ENCODE measurements at places on chromosomes 3 and 15.

DNA sequence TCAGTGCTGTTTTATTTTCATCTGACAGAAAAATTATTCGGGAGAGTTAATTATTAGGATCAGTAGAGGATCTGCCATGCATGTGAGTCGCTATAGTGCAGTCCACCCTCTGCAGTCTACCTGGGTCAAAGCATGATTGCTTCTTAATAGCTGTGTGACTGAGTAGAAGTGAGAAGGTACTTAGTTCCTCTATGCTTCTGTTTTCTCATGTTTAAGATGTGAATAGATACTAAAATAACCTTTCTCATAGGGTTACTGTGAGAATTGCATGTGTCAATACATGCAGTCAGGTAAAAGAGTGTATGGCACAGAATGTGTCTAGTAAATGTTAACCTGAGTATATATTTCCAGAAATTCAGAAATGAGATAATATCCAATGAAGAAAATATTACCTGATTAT lies 435.7 kb downstream of the NAALADL2 start:
- no peak for DNase-seq

DNA sequence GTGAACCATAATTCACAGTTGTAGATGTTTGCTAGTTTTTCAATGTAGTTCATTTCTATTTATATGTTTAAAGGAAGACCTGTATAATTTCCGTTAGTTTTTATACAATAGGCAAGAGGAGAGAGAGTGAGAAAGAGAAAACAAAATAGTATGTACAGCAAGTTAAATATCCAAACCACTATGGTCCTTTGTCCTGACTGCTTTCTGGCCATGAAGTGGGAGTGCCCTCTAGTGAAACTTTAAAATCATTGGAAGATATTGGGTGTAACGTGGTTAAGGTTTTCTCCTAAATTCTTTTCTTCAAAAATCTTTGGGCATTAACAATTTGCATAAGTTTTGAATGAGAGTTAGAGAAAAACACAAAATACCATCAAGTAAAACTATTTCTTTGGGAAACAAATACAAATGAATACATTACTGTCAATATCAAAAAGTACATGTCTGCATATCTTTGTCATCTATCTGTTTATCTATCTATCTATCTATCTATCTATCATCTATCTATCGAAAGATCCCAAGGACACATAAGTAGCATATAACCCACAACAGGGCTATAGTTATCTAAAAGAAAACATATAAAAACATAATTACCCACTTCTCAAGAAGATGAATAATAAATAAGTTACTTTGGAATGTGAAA lies 534.6 kb upstream of the ATP11B start:
- no peak for DNase-seq

- DNase-seq, result no peak
Measured at GRCh38 chr3:114649331-114649730, 355.5 kb downstream of the TIGIT start.

GRCh38 chr3:193357291-193357690 lies 21.3 kb downstream of the ATP13A5 start:
- no peak for DNase-seq

GRCh38 chr3:172447611-172448579 lies at the start of gene GHSR:
TSS of gene GHSR (minus strand) at chr3:172448456. CDS start at chr3:172448413, 43 bp downstream.
- DNase-seq, result no peak

- no peak for DNase-seq
Measured at GRCh38 chr15:94778840-94779239, 547.5 kb downstream of the MCTP2 start.

GRCh38 chr3:152444029-152444641 lies 175.4 kb downstream of the MBNL1 start:
- no peak for DNase-seq

- DNase-seq, result no peak
Measured at GRCh38 chr3:123449102-123449996, 459 bp upstream of the ADCY5 start.

GRCh38 chr3:124594581-124594980 lies 135.7 kb upstream of the UMPS start:
- no peak for DNase-seq

DNA sequence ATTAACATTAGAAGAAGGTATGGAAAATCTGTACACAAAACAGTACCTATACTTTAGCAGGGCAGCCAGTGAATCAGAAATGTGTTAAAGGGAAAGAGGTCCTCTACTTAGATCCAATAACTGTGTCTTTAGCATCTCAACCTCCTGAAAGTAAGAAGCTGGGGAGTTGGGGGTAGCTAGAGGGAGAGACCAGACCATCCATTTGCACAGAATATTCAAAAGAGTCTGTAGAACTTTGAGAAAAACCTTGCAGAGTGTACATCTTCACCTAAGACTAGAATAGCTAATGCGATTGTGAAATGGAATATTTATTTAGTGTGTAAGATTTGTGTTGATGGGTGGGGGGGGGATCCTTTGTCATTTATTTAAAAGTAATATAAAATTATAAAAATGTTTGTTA lies 124.8 kb downstream of the RBPMS2 start:
- DNase-seq, result no peak

DNA sequence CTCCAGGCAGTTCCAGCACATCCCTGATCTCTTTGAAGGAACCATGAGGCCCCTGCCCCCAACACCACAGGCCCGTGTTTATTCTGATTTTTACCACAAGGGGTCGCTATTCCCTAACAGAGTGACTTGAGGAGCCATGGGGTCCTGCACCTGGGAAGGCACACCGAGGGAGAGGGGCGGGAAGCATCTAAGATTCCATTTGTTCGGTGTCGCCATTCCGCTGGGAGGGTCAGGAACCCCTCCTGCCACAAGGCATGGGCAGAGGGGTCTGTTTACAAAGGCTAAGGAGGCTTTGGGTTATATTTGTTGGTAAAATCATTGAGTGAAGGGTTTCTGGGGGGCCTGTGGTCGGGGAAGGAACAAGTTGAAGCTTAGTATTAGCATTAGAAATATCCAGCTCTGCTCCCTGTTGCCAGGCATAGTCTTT lies 77.1 kb downstream of the WDR76 start:
- peak; percentile 24 for DNase-seq

GRCh38 chr15:45529613-45530012 lies 7.1 kb upstream of the SLC30A4 start:
- DNase-seq, result no peak

GRCh38 chr15:95864467-95864886 lies 466.0 kb upstream of the NR2F2 start:
- DNase-seq, result no peak

GRCh38 chr15:66170042-66170441 lies 83.5 kb downstream of the MEGF11 start:
- no peak for DNase-seq

DNA sequence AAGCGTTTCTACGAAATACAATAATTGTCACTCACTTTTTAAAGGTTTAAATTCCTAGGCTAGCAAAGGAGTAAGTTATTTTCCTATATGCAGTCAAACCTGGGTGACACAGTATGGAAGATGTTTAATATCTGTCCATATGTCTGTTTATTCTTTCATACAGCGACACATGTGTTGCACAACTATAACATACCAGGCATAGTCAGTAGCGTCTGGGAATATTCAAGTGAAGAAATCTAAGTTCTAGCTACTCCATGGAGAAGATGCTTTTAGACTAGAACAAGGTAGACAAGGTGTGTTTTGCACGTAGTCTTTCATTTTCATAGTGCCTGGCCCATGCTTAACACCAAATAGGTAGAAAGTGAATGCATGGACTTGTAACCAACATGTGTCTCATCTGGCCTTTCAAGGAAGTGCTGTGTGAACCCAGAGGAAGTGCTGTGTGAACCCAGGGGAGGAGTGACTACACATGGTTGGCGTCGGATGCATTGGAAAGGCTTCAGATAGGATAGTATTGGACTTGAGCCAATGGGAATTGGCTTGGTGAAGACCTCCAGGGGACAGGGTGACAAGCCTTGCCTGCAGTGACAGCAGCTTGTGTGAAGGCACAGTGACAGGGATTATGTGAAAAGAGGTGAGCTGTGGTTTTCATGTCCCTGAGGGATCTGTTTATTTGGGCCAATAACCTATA lies 267.0 kb downstream of the PTPRG start:
- no peak for DNase-seq

- DNase-seq, result no peak
Measured at GRCh38 chr3:171090321-171090720, 63.8 kb upstream of the SLC2A2 start.

DNA sequence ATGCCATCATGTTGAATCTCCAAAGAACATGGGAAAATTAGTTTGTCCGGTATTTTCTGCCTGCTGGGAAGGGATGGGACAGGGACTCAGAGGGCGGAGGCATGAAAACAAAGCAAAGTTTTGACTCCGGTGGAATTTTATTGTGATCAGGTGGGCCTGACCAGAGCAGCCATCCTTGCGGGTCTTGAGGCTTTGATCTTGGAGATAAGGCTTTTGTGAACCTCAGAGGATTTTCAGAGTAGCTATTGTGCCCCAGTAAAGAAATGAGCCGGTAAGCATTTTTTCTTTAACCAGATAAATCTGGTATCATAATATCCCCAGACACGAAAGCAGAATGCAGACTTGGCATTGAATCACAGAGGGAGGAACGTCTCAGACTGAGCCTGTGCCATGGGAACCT lies 99.4 kb upstream of the TNIK start:
- no peak for DNase-seq

GRCh38 chr3:123984350-123984749 lies 7.6 kb downstream of the ROPN1 start:
- no peak for DNase-seq

DNA sequence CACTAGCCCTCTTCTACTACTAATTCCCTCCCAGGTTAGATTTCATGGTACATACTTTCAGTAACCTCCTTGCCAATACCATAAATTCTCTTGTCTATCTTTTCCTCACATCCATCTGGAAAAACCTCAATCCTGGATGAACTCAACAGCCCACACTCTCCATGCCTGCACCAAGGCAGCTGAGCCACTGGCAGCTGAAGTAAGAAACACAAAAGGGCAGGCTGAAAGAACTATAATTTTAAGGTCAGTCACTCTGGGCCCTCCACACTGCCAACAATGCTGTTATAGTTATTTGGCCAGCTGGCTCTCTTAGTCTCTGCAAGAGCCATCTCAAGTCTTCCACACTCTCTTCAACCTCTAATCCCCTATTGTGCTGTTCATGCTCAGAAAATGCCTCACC lies 15.1 kb upstream of the TIPARP start:
- no peak for DNase-seq

GRCh38 chr3:150759319-150759718 lies 3.6 kb downstream of the SIAH2 start:
- DNase-seq, result no peak

GRCh38 chr3:141795276-141795675 lies 32.1 kb downstream of the GRK7 start:
- DNase-seq, result no peak

DNA sequence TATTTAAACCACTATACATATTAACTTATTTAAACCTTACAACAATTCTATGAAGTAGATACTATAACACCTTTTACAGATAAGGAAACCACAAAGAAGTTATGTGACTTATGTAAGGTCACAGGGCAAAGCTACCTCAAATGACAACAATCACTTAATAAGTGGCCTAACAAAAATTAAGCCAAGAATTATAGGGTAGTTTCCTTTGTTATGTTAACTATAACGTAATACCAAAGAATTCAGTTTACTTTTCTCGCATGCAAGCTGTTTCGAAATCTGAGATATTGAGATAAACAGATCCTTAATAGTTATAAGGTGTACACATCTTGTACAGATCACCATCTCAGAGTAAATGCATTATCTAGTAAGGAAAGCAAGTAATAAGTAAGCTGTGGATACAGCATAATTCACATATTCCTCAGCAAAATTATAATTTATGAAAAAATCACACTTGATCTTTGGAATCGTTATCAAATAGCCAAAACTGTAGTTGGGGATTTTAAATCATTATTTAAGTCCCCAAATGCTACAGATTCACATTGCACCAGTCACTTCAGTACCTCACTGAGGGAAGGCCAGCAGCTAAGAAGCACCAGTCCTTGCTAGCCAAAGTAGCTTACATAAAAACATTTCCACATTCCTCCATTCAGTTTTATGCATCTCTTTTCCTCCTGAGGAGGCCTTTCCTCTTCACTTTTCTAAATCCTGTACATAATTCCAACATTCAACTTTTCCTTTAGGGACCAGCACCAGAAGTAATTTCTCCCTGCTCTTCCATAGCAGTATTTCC lies 226.8 kb downstream of the TBC1D5 start:
- no peak for DNase-seq

DNA sequence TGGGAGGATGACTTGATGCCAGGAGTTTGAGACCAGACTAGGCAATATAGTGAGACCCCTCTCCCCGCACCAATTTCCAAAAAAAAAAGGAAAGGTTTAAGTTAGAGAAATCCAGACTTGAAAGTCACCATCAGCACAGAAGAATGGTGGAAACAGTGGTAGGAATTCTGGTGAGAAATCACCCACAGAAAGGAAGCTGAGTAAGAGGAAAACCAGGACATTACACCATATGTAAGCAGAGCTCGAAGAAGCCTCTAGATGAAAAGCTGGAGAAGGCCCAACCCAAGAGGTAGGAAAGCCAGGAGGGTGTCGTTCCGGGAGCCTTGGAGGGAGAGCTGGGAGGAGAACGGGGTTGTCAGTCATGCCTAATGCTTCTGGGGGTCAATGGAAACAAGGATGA lies 40.5 kb downstream of the RASGRP1 start:
- DNase-seq, result no peak

DNA sequence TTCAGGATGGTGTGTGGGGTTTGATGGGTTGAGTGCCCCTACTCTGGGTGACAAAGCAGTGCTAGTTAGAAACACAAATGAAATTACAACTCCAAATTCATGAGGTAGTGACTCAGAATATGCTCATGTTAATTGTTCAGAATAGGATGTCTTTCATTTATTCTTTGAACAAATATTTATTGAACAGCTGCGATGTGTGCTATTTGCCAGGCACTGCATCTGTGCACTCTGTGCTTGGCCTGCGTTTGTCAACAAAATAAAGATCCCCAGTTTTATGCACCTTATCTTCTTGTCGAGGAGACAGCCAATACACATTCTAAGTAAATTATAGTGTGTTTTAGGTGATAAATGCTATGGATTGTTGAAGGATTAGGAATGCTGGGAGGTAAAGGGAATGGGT lies 27.3 kb downstream of the MED12L start:
- no peak for DNase-seq

- DNase-seq, result peak; percentile 30
Measured at GRCh38 chr15:84736375-84736774, 12.0 kb upstream of the ZNF592 start.

DNA sequence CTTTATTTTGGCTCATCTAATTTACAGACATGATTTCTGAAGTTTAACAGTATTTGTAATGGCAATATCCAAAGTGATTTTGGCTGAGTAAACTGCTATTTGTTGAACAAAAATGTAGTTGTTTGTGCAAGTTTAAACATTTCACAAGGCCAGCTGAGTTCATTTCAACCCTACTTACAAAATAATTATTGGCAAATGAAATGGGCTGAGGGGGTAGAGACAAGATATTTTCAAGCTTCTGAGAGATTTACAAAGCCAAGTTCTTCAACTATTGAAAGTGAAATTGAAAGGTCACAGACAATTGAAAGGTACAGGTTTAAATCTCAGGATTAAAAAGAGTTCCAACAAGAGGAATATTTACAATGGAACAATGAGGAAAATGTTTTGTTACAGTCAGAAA lies 77.1 kb downstream of the DUT start:
- no peak for DNase-seq

All from activated T-cell treated with anti-CD3 and anti-CD28 coated beads for 1 hour (primary cell).